ENCODE measurements at places on chromosomes 11 and 22.
A peak's percentile ranks its signal among the peaks of the same experiment; 100 is the strongest.

GRCh38 chr11:121241343-121242211, 51.0 kb upstream of the SC5D start:
- DNase-seq, result no peak

- DNase-seq, result no peak
These were observed 19.7 kb downstream of the OR5AK2 start for GRCh38 chr11:57008373-57008772.

DNA sequence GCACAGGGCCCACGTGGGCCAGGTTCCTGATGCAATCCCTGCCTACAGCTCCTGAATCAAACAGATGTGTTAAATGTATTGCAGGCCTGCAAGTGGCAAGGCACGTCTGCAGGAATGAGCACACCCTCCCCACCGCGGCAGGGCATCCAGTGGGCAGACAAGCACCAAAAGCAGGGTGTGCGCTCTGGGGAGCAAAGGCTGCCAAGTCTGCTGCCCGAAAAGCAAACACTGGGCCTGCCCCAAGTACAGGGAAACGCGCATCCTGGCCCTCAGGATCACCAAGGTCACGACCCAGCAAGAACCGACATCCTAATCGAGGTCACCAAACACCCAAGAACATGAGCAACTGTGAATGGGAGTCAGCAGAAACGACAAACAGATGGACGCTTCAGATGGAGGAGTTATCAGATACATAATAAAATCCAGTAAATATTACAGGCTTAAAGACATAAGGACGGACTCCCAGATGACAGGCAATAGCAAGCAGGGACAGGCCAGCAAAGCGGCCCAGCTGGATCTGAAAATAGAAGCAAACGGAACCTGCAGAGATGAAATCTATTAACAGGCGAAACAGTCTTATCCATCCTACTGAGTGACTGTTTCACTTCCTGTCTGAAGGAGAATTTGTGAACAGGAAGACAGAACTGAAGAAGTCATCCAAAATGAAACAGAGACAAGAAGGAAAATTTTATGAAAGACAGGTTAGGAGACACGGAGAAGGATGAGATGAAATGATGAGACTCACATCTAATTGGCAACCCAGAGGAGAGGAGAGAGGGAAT, 26.7 kb downstream of the CARS1 start:
- no peak for DNase-seq

DNA sequence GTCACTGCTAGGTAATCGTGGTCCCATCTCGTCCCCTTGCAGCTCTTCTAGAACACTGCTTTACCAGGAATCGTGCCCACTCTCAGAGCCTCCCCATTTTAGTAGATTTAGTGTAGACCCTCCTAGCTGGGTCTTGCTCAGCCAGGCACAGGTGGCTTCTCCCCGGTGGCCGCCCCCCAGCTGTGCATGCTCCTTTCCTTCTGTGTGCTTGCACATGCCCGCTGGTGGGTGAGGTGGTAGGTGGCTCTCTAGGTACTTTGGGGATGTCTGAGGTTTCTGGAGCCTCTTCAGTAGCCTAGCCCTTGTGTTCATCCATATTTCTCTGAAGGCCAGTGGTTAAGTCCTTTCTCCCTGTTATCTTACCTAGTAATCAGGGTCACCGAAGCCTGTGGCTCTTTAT, 5.6 kb downstream of the TUB start:
- no peak for DNase-seq

GRCh38 chr11:64910451-64911093, 6.4 kb downstream of the ATG2A start:
- no peak for DNase-seq

DNA sequence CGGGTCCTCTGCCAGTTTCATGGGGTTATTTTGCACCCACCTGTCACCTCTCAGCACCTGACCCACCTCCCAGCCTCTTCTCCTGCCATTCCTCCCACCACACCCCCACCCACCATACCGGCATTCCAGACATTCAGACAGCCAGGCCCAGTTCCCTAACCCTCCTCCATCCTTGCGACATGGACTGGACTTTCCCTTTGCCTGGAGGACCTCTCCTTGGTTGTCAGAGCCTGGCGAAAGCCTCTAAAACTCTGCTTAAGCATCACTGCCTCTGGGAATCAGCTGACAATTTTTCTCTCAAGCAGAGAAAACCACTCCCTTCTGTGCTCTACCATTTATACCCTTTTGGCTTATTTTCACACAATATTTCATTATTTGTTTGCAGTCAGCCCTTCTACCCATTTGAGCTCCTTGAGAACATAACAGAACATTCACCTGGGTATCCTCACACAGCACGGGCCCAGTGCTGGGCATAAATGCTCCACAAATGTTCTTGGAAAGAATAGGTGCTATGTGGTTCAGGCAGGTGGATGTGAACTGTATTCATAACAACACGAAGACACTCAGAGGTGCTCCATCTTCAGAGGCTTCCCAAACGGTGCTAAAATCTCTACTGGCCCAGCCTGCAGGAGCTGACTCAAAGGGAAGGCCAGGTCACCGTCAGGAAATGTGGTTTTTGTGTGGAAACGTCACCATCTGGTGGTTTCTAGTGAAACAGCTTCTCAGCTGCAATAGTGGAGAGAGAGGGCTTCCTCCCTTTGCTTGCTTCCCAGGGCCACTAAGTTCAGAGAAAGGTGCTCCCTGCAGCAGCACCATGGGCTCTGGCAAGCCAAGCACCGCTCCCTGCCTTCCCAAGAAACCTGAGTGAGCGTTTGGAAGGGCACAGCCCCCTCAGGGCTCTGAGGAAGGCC, 10.4 kb downstream of the SPATA19 start:
- no peak for DNase-seq

DNA sequence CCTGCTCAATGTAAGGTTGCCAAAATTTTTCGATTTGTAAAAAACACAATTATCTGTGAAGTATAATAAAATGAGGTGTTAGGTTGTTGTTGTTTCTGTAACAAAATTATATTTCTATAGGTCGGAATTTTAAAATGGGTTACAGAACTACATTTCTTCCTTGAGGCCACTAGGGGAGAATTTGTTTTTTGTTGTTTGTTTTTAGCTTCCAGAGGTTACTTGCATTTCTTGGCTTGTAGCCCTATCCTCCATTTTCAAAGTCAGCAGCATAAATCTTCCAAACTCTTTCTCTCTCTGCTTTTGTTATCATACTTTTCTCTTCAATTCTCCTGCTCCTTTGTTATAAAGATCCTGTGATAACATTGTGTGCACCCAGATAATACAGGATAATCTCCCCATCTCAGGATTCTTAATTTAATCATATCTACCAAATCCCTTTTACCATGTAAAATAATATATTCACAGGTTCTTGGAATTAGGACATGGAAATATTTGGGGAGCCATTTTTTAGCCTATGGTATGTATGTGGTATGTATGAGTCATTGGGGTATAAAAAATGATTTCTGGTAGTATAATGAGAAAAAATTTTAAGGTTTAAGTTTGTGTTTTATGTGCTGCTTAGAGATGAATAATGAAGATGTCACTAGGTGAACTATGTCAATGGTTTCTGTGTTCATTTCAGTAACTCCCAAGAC, 9.4 kb upstream of the PATL1 start:
- no peak for DNase-seq

GRCh38 chr22:22463855-22464540, 44.5 kb downstream of the ZNF280B start:
- DNase-seq, result peak; percentile 12

- DNase-seq, result no peak
These were observed 60.7 kb upstream of the MUC15 start for GRCh38 chr11:26632691-26633159.

DNA sequence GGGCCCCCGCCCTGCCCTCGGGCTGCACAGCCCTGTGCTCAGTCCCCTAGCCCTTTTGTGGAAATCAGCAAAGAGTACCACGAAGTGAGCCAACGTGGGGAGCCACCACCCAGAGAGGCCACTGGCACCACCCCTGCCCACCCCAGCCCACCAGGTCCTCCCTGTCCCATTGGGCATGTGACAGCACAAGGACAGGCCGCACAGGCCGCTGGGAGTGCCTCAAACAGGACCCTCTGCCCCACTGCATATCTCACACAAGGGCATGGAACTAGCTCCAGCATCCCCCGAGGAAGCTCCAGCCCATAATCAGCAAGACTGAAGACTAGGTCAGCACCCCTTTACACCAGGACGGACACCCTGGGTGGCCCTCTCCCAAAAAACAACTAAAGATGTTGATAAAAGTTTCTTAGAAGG, 29.7 kb downstream of the GNB1L start:
- DNase-seq, result no peak

DNA sequence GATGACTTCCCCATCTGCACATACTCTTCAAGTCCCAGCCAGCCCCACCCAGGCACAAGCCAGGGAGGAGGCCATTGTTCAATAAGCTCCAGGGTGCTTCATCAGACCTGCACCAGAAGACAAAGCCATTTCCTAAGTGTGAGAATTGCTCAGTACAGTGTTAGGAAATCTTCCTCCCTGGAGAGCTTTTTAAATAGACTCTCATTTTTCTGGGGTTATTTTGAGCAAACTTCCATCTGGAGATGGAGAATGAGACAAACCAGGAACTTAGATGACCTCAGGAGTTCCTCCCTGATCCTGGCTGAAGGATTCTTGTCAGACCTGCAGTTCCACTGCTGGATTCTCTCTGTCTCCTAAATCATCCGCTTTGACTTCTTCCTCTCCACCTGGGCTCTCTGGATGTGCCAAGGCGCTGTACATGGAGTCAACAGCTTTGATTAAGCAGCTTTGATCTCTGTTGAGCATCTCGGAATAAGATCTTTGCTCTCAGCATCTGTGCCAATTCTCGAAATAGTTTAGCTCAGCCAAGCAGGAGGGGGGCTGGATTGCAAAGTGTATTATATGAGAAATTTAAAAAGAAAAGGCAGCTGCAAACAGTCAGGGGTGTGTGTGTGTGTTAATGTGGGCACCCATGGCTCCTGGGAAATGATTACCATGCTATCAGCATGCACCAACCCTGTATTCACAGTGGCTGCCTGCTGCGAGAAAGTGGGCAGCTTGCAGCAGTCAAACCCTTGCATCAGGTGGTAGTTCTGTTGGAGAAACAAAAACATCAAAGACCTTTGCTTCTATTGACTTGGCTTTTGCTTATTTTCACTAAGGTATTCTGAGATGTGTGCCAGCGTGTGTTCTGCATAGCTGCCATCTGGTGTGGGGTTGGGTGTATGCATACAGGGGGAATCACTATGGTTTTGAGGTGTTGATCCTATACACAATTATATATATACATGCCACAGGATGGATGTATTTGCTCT, 70.2 kb upstream of the NAV2 start:
- no peak for DNase-seq

- DNase-seq, result no peak
These were observed 4.9 kb downstream of the ALX4 start for GRCh38 chr11:44305026-44305469.

Data from activated CD8-positive, alpha-beta memory T cell treated with anti-CD3 and anti-CD28 coated beads for 1 hour (primary cell).